ENCODE measurements at places on chromosomes 5 and 9.

DNA sequence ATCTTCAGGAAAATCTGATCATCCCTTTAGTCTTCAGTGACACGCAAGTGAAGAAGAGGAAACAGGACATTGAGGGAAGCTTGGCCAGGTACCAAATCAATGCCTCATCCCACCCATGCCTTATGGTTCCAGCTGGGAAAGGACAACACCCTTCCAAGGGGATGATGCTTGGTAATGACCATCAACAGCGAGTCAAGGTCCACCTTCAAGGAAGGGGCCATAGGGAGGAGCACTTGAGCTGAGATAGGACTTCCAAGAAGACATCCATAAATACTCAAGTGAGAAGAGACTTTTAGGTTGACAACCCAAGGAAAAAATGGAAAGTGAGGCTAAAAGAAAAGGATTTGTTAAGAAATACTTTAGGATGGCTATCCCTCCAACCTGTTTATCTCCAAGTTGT, 27.1 kb upstream of the GAS1 start:
- DNase-seq = no peak

GRCh38 chr9:20650750-20651299, 28.5 kb upstream of the MLLT3 start:
- no peak for DNase-seq

GRCh38 chr5:116559673-116560164, 14.9 kb downstream of the SEMA6A start:
- no peak for DNase-seq

DNA sequence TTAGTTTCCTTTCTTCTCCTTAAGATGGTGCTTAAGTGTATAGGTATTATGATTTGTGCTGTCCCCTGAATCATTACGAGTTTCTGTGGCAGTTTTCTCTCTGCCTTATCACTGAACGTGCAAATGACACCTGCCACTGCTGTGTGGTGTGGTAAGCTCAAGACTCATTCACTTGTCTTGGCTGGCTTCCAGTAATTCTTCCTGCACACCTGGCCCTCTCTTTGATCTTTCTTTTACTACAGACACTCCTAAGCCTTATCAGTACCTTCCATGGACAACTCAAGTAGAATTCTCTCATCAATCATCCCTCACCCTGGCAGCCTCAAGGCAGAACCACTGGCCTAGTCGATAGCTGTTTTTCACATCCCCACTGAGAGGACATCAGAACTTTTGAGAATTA, 82.6 kb upstream of the ADAMTS19 start:
- no peak for DNase-seq

- peak; percentile 19 for DNase-seq
Observed at GRCh38 chr5:149878371-149878770, 66.2 kb downstream of the PDE6A start.

- no peak for DNase-seq
Observed at GRCh38 chr5:132013711-132014110, 2.3 kb upstream of the ACSL6 start.

DNA sequence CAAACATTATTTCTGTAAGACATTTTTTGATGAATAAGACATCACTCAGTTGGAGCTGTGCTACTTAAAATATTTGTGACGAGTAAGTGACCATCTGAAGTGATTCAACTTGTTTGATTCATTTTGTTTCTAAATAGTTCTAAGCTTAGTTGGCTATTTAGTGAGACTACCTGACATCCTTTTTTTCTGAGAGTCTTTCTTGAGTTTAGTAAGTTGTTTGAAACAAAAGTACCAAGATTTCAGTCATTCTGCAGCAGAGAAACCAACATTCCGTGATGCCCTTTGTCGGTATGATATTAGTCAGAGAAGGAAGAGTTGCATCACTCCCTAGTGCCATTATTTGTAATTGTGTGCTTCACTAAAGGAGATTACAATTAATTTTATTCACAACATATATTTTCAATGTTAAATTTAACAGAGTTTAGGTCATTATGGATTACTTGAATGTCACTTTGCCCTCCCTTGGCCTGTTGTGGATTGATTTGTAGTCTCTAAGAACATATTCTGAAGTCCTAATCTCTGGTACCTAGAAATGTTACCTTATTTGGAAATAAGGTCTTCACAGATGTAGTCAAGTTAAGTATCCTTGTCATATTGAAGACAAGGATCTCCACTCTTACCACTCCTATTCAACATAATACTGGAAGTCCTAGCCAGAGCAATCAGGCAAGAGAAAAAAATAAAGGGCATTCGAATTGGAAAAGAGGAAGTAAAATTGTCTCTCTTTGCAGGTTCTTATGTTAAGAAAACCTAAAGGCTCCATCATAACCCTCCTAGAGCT, 212.2 kb downstream of the PCSK1 start:
- DNase-seq = peak; percentile 78

DNA sequence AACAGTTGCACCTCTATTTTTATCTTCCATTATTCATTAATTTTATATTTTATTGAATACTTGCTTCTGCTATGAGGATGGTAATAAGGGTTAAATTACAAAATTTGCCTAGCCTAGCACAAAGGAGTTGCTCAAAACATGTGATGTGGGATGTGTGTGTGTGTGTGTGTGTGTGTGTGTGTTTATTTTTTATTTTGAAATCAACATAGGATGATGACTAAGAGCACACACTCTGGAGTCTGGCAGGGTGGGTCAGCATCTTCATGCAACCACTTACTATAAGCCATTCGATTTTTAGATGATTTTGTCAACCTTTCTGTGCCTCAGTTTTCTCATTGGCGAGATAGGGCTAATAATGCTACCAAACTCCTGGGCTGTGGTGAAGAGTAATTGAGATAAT, 57.7 kb upstream of the MAMDC2 start:
- no peak for DNase-seq

- DNase-seq = no peak
Observed at GRCh38 chr9:135770203-135770535, 68.2 kb downstream of the KCNT1 start.

DNA sequence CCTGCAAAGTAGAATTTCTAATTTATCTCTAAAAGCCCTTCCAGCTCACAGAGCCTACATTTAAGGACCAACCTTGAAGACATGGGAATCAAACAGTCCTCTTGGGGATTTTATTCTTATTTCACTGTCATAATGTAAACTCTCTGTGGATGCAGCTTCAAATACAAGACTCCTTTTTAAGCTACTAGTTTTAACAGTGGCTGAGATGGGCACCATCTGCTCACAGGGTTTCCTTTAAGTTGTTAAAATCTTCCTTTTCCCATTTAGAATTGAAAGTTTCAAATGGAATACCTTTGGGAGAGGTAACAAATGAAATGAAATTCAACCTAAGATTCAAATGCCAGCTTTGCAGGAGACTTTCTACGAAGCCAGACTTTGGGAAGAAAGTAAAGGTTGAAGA, 243.7 kb downstream of the GLIS3 start:
- no peak for DNase-seq

GRCh38 chr9:111597852-111598732, 1.4 kb downstream of the PTGR1 start:
- peak; percentile 34 for DNase-seq

DNA sequence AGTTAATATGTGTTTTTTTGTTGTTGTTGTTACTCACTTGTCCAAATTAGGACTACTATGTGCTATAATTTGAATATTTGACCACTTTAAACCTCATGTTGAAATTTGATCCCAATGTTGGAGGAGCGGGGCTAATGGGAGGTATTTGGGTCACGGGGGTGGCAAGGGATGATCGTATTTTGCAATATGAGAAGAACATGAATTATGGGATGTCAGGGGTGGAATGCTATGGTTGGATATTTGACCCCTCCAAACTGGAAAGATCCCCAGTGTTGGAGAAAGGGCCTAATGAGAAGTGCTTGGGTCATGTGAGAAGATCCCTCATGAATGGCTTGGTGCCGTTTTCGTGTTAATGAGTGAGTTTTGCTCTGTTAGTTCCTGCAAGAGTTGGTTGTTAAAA, 119.8 kb downstream of the NUDT12 start:
- no peak for DNase-seq

- DNase-seq = no peak
Observed at GRCh38 chr5:62138607-62139006, 167.4 kb upstream of the KIF2A start.

DNA sequence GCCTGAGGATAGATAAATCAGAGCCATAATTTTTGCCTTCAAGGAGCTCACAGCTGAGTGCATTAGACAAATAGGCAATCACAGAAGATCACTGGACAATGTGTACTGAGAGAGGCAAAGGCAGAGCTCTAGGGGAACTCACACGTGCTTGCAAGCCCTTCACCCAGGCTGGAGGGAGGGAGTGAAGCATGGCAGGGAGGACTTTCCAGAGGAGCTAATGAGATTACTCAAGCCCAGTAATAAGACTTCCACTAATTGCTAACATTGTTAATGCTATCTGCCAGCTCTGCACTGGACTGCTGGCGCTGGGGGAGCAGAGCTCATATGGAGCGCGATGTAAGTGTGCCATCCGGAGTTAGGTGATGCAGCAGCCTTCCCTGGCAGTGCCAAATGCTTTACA, 408.4 kb downstream of the NTRK2 start:
- DNase-seq = no peak

DNA sequence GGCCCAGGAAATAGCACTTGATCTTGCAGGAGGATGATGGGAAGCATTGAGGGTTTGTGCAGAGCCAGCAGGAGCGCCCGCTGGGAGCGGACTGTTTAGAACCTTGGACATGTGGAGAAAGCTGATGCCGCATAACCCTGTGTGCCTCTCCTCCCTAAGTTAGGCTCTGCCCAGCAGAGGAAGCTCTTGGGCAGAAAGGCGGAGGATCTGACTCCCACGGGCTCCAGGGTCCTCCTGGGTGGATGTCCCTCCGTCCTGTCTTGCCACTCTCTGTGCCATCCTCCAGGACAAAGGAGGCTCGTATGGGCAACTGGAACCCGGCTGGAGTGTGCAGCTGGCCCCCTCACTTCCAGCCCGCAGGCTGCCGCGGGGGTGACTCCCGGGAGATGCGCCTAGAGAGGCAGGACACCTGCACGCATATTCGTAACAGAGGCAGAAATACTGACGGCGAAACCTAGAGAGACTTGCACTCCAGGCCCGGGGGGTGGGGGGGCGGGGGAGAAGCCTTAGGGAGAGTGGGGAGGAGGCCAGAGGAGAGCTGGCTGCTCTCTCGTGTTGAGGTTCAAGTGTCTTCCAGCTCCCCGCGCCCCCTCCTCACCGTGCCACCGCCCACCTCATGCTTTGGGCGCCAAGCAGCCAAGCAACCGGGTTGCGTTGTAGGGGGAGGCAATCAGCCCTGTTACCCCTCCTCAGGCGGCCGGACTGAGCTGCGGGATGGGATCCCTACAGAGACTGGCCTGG, 5.4 kb upstream of the FOXE1 start:
- no peak for DNase-seq

DNA sequence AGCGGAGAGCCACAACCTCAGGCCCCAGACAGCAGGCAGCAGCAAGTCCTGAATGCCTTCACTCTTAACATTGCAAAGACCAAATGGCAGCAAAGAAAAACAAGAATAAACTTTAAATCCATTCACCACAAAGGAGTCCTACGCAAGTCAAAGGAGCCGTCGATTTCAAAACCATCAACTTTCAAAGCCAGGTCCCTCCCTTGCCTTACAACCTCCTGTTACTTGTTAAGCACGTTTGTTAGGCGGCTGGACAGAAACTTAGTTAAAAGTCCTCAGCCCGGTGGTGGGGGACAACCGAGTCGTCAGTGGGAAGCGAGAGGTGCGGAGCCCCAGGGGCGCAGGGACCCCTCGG, 938 bp downstream of the LPAR1 start:
- DNase-seq = peak; percentile 44

GRCh38 chr5:116378007-116378776, 196.4 kb downstream of the SEMA6A start:
- no peak for DNase-seq

- no peak for DNase-seq
Observed at GRCh38 chr9:3721096-3721495, 195.3 kb upstream of the RFX3 start.

- DNase-seq = no peak
Observed at GRCh38 chr5:38601133-38601862, 44.9 kb upstream of the LIFR start.

- DNase-seq = no peak
Observed at GRCh38 chr9:131043087-131043486, 34.1 kb downstream of the LAMC3 start.

DNA sequence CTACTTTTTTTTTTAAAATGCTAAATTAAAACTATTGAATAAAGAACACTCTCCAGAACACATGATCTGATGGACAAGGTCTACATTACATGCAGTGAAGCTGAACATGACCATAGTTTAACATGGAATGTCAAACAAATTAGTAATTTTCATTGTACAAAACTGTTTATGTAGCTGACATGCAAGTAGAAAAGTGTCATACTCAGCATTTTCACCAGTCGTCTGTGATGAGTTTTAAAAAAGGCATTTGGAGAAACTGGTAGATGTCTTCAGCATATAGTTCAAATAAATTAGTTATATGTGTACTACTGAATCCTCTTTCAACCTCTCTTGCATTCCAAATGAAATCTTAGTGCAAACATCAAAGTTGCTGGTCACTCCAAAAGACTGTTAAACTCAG, 301.9 kb downstream of the FER start:
- DNase-seq = no peak

DNA sequence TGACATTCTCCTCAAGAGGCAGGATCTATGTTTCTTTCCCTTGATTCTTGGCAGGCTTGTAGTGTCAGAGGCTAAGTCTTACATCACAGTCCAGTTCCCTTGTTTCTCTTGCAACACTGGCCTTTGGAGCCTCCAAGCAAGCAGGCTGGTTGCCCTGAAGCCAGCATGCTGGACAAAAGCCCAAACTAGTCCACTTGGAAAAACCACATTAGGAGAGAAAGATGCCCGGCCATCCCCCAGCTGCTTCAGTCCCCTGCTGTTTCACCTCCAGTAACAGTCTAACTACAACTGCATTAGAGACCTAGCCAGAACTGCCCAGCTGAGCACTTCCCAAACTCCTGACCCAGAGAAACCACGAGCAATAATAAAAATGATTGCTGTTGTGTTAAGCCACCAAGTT, 87.6 kb downstream of the ADAMTS6 start:
- peak; percentile 91 for DNase-seq

GRCh38 chr5:116772806-116773205, 198.2 kb upstream of the SEMA6A start:
- no peak for DNase-seq

GRCh38 chr5:66170195-66170919, 26.3 kb downstream of the SREK1 start:
- DNase-seq = no peak

GRCh38 chr9:69090140-69090750, 54.7 kb downstream of the FXN start:
- no peak for DNase-seq

DNA sequence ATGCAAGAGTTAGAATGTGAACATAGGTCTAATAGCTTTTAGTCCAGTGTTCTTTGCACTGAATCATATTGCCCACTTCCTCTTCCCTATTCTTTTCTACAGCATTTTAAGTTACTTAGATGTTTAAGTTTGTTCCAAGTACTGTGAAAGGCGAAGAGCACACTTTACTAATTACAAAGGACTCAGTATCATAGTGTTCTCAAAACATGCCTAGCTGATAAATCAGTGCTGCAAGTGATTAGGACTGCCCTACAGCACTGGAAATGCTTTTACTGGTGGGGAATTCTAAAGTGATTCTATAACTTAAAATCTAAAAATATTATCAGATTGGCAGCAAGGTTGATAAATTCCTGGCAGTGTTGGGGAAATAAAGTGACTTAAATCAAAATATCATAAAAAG, 177.9 kb upstream of the KCNN2 start:
- DNase-seq = peak; percentile 67

GRCh38 chr9:103949096-103949495, 145.0 kb upstream of the SMC2 start:
- DNase-seq = no peak

- DNase-seq = no peak
Observed at GRCh38 chr9:36174271-36174670, 5.1 kb downstream of the CCIN start.

Data from foreskin fibroblast (primary cell).